Activated CD4-positive, alpha-beta T cell treated with anti-CD3 and anti-CD28 coated beads, Interleukin-2, amount 10 ng/mL, durations not matched to agents 24 days and 14 days (primary cell): ENCODE measurements at places on chromosomes 6 and 20. TPM values are rescaled to one million over a fixed set of nuclear protein-coding genes. Genes with fewer than 3 reads are reported as not detected.
A peak's percentile ranks its signal among the peaks of the same experiment; 100 is the strongest.

GRCh38 chr6:113060664-113061063, 713.5 kb downstream of the RFPL4B start:
- no peak for DNase-seq
- H3K36me3 ChIP-seq, result no peaks in the 10 kb centered on the region
- H3K4me3 ChIP-seq, result no peak overlapping the region

DNA sequence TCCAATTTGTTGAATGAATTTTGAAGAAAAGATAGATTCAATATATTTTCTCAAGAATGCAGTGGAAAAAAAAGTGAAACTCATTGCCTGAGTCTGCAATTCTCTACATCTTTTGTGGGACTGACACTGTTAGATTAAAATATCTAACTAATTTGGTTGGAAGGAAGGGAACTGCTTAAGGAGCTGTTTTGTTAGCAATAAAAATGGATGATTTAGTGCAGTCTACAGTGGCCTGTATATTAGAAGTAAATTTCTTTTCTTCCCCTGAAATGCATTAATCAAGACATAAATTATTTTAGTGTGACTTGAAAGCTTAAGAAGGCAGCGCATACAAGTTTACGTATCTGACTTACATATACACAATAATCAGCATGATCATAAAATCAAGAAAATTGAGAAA, 1332.6 kb downstream of the EPHA7 start:
- H3K27ac ChIP-seq, result no peak overlapping the region
- H3K36me3 ChIP-seq, result no peaks in the 10 kb centered on the region
- no peaks in the 10 kb centered on the region for H3K4me1 ChIP-seq
- no peaks in the 10 kb centered on the region for H3K27me3 ChIP-seq
- H3K4me3 ChIP-seq, result no peak overlapping the region

- no peak overlapping the region for H3K27ac ChIP-seq
- DNase-seq, result no peak
- H3K4me3 ChIP-seq, result no peak overlapping the region
- H3K4me1 ChIP-seq, result peaks cover 18% of the 10 kb centered on the region
- no peaks in the 10 kb centered on the region for H3K27me3 ChIP-seq
Measured at GRCh38 chr6:45478240-45478639, 100.5 kb upstream of the SUPT3H start.

DNA sequence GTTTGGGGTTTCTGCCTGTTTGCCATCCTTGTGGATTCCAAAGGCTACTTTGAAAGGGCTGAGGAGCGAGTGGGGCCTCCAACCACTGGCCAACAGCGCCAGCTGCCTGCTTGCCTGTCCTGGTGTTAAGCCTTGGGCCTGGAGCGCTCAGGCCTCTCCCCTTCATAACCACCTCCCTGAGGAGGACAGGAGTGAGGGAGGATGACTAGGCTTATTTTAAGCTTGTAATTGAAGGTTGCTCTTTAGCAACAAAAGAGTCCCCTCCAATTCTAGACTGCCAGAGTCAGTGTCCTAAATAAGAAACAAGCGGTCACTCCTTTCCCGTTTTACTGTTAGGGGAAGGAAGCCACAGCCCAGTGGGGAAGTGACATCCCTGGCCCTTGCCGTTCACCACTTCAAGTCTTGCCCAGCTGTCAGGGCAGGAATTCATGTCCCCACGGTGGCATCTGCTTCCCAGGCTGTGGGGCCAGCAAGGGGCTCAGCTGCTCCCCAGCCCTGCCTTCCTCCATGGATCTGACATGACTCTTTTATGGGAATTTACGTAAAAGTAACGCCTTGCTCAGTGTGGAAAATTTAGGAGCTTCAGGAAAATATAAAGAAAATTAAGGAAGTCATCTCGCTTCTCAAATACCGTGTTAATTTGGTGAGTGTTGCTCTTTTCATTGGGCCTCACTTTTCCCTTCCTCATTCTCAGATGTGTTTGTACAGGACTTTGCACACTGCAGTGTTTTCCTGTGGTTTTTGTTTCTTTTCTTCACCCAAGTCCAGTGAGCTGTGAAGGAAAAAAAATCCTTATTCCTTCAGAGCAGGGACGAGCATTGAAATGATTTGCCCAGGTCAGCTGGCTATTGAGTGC, 57.8 kb downstream of the SSR1 start:
- H3K4me3 ChIP-seq, result no peak overlapping the region
- no peaks in the 10 kb centered on the region for H3K4me1 ChIP-seq
- H3K27me3 ChIP-seq, result peaks cover 10% of the 10 kb centered on the region
- no peak overlapping the region for H3K27ac ChIP-seq
- no peak for DNase-seq
- H3K36me3 ChIP-seq, result peaks cover 7% of the 10 kb centered on the region

GRCh38 chr20:4961746-4962145, 39.6 kb downstream of the SLC23A2 start:
- H3K36me3 ChIP-seq, result peaks cover 4% of the 10 kb centered on the region
- H3K27me3 ChIP-seq, result no peaks in the 10 kb centered on the region
- H3K4me3 ChIP-seq, result peak overlapping the region; percentile 54
- peak overlapping the region; percentile 90 for H3K27ac ChIP-seq
- peaks cover 16% of the 10 kb centered on the region for H3K4me1 ChIP-seq

GRCh38 chr20:19605786-19606485, 152.1 kb upstream of the RIN2 start:
- no peak overlapping the region for H3K27ac ChIP-seq
- H3K4me3 ChIP-seq, result no peak overlapping the region
- no peaks in the 10 kb centered on the region for H3K4me1 ChIP-seq
- no peaks in the 10 kb centered on the region for H3K27me3 ChIP-seq

DNA sequence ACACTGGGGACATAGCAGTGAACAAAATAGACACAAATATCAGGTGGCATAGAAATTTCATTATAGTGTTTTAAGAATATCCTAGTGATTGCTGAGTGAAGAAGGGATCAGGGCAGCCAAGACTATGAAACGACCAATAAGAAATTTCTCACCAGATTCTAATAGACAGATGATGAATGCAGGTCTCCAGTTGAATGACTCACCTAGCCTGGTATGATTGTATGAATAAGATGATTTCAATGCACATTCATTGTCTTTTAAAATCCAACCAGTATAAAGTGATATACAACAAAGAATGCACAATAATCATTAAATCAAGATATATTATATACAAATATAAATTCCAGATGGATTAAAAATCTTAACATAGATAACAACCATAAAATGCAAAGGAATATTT, 124.5 kb upstream of the TENT5A start:
- no peaks in the 10 kb centered on the region for H3K36me3 ChIP-seq
- H3K27me3 ChIP-seq, result no peaks in the 10 kb centered on the region
- H3K27ac ChIP-seq, result no peak overlapping the region

- peak; percentile 76 for DNase-seq
- H3K4me3 ChIP-seq, result peak overlapping the region; percentile 78
- peaks cover 21% of the 10 kb centered on the region for H3K36me3 ChIP-seq
- H3K27me3 ChIP-seq, result no peaks in the 10 kb centered on the region
- peaks cover 36% of the 10 kb centered on the region for H3K4me1 ChIP-seq
Measured at GRCh38 chr6:34656378-34657036, 40.1 kb downstream of the ILRUN start.

- no peaks in the 10 kb centered on the region for H3K36me3 ChIP-seq
- H3K27ac ChIP-seq, result no peak overlapping the region
- no peak for DNase-seq
- no peaks in the 10 kb centered on the region for H3K4me1 ChIP-seq
Measured at GRCh38 chr6:146267946-146268345, 239.1 kb downstream of the GRM1 start.

- H3K27me3 ChIP-seq, result no peaks in the 10 kb centered on the region
- no peak for DNase-seq
- H3K27ac ChIP-seq, result no peak overlapping the region
- H3K4me1 ChIP-seq, result peaks cover 9% of the 10 kb centered on the region
Measured at GRCh38 chr6:11132194-11132888, 20.8 kb upstream of the ERVFRD-1 start.

- no peak overlapping the region for H3K4me3 ChIP-seq
- no peaks in the 10 kb centered on the region for H3K27me3 ChIP-seq
- no peak for DNase-seq
- H3K36me3 ChIP-seq, result peaks cover 13% of the 10 kb centered on the region
- peaks cover 20% of the 10 kb centered on the region for H3K4me1 ChIP-seq
Measured at GRCh38 chr6:31476515-31477139, 21.3 kb upstream of the MICB start.

- no peaks in the 10 kb centered on the region for H3K27me3 ChIP-seq
- H3K4me1 ChIP-seq, result peaks cover 10% of the 10 kb centered on the region
- DNase-seq, result no peak
- H3K4me3 ChIP-seq, result no peak overlapping the region
- peaks cover 12% of the 10 kb centered on the region for H3K36me3 ChIP-seq
Measured at GRCh38 chr6:143579703-143580102, 68.2 kb upstream of the FUCA2 start.

DNA sequence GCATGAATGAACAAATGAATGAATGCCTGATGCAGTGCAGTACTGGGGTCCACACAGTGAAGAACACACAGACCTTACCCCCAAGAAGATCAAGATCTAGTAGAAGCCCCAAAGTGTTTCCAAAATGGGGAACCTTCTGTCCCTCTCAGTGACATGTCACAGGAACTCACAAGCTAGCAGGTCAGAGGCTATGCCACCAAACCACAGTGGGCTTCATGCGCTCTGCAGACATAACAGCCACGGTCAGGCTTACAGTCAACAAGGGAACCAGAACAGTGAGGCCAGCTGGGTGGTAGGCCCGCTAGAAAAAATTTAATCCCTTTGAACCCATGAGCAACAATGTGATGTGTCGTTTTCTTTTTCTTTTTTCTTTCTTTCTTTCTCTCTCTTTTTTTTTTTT, 20.2 kb upstream of the ARFGEF2 start:
- DNase-seq, result no peak
- no peak overlapping the region for H3K27ac ChIP-seq
- H3K27me3 ChIP-seq, result peaks cover 14% of the 10 kb centered on the region
- no peak overlapping the region for H3K4me3 ChIP-seq
- H3K4me1 ChIP-seq, result peaks cover 7% of the 10 kb centered on the region
- no peaks in the 10 kb centered on the region for H3K36me3 ChIP-seq

GRCh38 chr6:169752074-169752623, 727 bp downstream of the ERMARD start:
- DNase-seq, result no peak
- H3K27ac ChIP-seq, result peak overlapping the region; percentile 94
- H3K4me1 ChIP-seq, result peaks cover 28% of the 10 kb centered on the region
- H3K27me3 ChIP-seq, result no peaks in the 10 kb centered on the region
- peaks cover 14% of the 10 kb centered on the region for H3K36me3 ChIP-seq
- H3K4me3 ChIP-seq, result peak overlapping the region; percentile 100

- peak overlapping the region; percentile 36 for H3K4me3 ChIP-seq
- no peak overlapping the region for H3K27ac ChIP-seq
- H3K27me3 ChIP-seq, result no peaks in the 10 kb centered on the region
Measured at GRCh38 chr6:109092074-109092473, 2.6 kb downstream of the SESN1 start.

GRCh38 chr20:10708351-10709185, 34.8 kb upstream of the JAG1 start:
- no peak overlapping the region for H3K27ac ChIP-seq
- no peak overlapping the region for H3K4me3 ChIP-seq
- H3K36me3 ChIP-seq, result no peaks in the 10 kb centered on the region

- no peaks in the 10 kb centered on the region for H3K36me3 ChIP-seq
- H3K27ac ChIP-seq, result no peak overlapping the region
- DNase-seq, result no peak
- peaks cover 25% of the 10 kb centered on the region for H3K4me1 ChIP-seq
- H3K4me3 ChIP-seq, result no peak overlapping the region
- no peaks in the 10 kb centered on the region for H3K27me3 ChIP-seq
Measured at GRCh38 chr6:37069639-37070038, 64.2 kb downstream of the FGD2 start.

- H3K27ac ChIP-seq, result no peak overlapping the region
- DNase-seq, result no peak
- H3K4me1 ChIP-seq, result peaks cover 27% of the 10 kb centered on the region
- peaks cover 15% of the 10 kb centered on the region for H3K36me3 ChIP-seq
- no peak overlapping the region for H3K4me3 ChIP-seq
- no peaks in the 10 kb centered on the region for H3K27me3 ChIP-seq
Measured at GRCh38 chr6:10535193-10535592, 14.0 kb downstream of the GCNT2 start.

- H3K4me3 ChIP-seq, result no peak overlapping the region
- H3K27me3 ChIP-seq, result peaks cover 15% of the 10 kb centered on the region
- H3K4me1 ChIP-seq, result no peaks in the 10 kb centered on the region
- no peaks in the 10 kb centered on the region for H3K36me3 ChIP-seq
Measured at GRCh38 chr20:50399555-50399916, 110.6 kb upstream of the PTPN1 start.

AARS2 gene
- 22.4 and 23.7 TPM in 2 replicates for total RNA-seq

PRICKLE4 gene
- total RNA-seq, result not detected in 2 replicates

PRSS35 gene
- not detected in 2 replicates for total RNA-seq

SLC32A1 gene
- total RNA-seq, result not detected in 2 replicates

SHLD1 gene
- total RNA-seq, result 8.6 and 10.7 TPM in 2 replicates

SLC12A5 gene
- not detected in 2 replicates for total RNA-seq

OLIG3 gene
- not detected in 2 replicates for total RNA-seq

NRM gene
- 20.2 and 20.5 TPM in 2 replicates for total RNA-seq

TINAG gene
- total RNA-seq, result not detected in 2 replicates

CD109 gene
- total RNA-seq, result 23.6 and 24.2 TPM in 2 replicates

RIMS1 gene
- total RNA-seq, result not detected in 2 replicates

BHLHE23 gene
- total RNA-seq, result not detected in 2 replicates
